ENCODE measurements at places on chromosomes 13 and 19.
A peak's percentile ranks its signal among the peaks of the same experiment; 100 is the strongest.

DNA sequence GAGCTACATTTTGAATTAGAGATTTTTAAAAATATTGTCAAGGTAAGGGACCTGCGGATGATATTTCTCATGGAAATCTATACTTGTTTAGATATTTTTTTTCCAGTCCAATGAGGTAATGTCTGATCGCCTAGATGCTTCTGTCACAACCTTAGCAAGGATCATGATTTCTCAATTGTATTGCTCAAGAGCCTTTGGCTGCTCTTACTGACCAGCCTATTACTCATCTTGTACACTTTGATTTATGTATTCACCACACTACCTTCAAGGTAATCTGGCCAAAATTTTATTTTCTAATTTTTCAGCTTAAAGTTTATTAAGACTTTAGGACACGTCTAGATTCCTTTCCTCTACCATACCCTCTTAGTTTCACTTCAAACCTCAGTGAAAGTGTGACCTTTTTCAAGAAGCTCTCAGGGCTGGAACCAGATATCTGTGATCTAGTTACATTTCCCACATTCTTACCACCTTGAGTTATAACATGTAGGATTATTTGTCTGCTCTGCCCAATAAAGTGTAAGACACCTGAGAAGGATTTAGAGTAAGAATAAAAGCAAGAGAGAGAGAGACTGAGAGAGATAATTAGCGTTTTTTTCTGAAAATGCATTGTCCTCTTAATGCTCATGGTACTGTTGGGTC, 197.1 kb downstream of the ITGBL1 start:
- no peak for DNase-seq

DNA sequence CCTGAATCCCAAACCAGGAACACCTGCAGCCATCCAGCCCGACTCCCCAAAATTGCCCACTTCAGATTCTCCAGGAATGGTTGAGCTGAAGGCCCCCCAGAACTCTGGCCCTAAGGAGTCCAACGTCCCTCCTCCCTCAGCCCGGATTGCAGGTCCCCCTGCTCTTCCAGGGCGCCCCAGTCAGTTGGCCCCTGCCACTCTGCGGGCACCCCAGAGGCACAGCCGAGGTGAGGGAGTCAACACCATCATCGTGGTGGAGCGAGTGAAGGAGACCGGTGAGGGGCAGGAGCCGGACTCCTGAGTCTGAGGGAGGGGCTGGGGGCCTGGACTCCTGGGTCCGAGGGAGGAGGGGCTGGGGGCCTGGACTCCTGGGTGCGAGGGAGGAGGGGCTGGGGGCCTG, 2.2 kb downstream of the GFY start:
- DNase-seq = no peak

- no peak for DNase-seq
Measured at GRCh38 chr13:113992276-113993005, 18.6 kb upstream of the C13orf46 start.

DNA sequence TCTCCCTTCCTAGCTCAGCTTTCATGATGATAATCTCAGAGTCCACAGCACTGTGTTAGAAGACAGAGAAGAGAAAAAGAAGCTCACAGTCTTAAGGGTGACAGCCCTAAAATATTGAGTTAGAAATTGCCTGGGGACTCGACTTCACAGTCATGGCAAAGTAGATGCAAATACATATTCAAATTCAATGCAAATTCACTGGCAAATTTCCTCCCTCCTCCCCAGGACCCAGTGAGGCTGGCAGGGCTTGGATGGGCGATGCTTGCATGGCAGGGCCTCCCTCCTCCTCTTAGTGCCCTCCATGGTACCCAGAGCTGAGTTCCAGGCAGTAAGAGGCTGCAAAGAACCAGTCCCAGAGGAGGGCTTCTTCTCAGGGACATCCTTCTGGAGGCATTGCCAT, 115.6 kb upstream of the UQCRFS1 start:
- no peak for DNase-seq

DNA sequence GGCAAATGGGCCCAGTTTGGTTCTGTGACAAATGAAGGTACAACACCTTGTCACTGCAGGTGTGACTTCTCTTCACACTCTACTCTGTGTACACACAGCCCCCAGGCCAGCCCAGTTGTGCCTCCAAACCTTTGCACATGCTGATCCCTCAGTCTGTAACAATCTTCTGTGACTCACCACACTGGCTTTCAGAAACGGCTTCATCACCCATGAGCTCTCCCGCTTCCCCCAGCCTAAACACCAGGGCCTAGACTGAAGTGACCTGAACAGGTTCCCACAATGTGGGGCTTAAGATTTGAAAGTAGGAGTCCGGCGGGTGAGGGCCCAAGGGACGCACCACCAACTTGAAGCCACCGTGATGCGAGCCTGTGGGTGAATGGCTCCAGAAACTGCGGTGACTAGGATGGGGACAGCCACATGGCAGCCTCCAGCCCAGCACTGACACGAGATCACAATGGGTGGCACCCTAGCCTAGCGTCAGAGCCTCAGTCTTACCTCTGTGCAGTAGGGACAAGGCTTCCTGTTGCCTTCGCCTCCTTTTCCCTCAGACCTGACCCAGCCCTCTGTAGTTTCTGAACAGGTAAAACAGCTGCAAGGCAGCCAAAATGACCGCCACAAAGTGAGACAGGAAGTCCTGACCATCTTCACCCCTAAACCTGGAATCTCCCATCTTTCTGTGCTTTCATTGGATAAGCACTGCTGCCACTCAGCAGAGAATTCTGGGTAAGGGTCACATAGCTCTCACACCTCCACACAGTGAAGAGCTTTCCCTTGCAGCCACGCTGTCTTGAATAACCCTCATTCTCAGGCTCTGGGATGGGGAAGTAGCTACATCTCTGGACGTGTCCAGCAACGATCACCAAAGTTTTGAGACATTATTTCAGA, 34.2 kb upstream of the ZNF599 start:
- DNase-seq = no peak

- no peak for DNase-seq
Measured at GRCh38 chr19:30046522-30046921, 104.5 kb downstream of the URI1 start.

- DNase-seq = no peak
Measured at GRCh38 chr13:89726690-89727435, 1620.6 kb upstream of the MIR17HG start.

- no peak for DNase-seq
Measured at GRCh38 chr13:77919246-77919920, 752 bp upstream of the EDNRB start.

- no peak for DNase-seq
Measured at GRCh38 chr13:60574735-60575134, 177.7 kb downstream of the TDRD3 start.

GRCh38 chr13:101473458-101473857, 21.0 kb downstream of the ITGBL1 start:
- no peak for DNase-seq

DNA sequence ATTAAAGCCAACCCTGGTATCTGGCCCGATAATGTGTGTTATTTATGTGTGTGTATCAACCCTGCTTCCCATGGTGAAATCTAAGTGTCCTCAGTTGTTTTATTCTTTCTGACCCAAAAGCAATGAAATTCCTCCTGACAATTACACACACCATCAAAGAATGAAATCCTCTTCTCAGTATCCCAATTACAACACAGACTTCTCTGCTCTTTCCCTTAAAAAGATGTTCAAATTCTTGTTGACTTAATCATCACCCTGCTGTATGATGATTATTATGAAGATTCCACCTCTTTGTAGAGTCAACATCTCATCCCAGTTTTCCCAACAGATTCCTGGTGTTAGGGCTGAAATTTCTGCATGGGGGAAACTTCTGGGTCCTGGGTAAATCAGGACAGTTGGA, 8.9 kb upstream of the TRPC4 start:
- DNase-seq = no peak

GRCh38 chr19:16235811-16236652, 38.3 kb downstream of the AP1M1 start:
- no peak for DNase-seq

GRCh38 chr19:10602330-10603083, 15.4 kb upstream of the AP1M2 start:
- DNase-seq = no peak

DNA sequence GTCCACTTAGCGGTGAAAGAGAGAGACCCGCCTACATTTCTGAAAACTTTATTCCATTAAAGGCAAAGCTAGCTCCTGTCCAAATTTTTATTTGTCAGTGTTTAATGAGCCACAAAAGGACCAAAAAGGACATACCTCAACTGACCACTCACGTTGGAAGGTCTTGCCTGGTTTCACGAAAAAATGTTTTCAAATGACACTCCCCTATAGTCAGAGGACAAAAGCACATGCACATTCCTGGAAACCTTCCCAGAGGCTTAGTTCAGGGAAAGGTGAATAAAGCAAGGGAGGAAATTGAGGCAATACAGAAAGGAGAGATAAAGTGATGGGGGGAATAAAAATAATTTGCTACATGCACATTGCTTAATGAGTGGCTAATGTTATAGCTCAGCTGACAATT, 55.6 kb downstream of the DOCK9 start:
- DNase-seq = no peak

DNA sequence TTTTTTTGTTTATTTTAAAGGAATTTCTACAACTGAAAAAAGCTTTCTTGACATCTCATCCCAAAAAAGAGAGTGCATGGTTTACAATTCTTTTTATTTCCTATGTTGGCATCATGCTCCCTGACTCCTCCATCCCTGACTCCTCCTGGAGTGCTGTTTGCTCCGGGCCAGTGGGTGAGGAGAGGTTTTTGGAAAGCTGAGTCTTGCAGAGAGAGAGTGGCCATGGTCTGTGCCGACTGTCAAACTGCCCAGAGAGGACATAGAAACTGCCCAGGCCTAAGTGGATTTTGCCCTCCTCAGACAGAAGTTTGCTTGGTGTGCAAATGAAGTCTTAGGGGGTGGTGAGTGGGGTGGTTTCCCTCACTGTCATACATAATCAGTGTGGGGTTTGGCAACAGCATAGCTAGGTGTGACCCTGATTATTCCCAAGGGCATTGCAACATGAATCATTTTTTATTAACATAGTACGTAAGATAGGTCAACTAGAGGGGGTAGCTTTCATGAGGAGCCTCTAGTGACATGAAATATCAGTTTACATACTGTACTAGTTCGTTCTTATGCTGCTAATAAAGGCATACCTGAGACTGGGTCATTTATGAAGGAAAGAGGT, 179.8 kb upstream of the UBL3 start:
- DNase-seq = no peak

DNA sequence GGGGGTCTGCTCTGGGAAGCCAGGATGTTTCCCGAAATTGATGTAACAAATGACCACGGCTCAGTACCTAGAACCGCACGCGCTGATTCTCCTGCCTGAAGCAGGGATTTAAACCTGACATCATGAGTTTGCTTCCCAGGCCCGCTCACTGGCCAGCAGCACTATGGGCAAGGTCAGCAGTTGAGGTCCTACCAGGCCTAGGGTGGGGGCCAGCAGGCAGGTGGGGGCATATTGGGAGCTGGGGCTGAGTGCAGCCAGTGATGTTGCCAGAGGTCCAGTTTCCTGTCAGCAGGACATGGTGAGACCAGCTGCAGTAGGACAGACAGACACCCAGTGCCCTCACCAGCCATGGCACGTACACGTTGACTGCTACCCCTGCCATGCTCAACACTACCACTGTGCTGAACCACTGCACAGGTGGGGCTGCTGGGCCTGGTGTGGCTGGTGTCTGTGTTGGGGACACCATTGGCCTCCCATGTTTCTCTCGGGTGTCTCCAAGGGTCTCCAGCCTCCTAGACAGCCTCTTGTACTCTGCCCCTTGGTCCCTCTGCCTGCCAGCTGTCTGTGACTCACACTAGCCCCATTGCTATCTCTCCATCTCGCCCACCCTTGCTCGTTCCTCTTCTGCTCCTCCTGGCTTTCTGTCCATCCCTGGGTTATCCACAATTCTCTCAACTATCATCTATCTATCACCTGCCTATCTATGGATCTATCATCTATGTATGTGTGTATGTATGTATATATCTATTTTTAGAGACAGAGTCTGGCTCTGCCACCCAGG, 1.1 kb upstream of the C19orf85 start:
- no peak for DNase-seq

DNA sequence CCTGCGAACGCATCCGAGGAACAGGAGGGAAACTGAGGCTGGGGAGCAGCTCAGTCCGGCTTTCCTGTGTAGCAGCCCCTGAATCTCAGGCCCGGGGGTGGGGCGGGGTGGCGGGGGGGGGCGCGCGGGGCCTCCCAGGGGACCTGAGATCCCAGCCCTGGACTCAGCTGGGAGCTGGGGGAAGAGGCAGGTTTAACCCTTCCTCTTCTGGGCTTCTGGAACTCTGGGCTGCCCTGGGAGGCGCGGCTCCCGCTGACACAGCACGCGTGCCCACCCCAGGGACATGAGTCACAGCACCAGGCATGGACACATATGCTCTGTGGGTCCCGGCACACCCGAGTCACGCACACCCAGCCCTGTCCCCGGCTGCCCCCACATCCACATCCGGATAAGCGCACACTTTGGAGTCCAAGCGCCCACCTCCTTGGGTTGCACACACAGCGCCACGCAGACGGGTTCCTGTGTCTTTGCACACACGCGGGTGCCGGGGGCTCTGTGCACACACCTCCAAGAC, 3.5 kb upstream of the CIRBP start:
- DNase-seq = peak; percentile 45

GRCh38 chr13:112658808-112659207, 31.0 kb upstream of the ATP11A start:
- no peak for DNase-seq

DNA sequence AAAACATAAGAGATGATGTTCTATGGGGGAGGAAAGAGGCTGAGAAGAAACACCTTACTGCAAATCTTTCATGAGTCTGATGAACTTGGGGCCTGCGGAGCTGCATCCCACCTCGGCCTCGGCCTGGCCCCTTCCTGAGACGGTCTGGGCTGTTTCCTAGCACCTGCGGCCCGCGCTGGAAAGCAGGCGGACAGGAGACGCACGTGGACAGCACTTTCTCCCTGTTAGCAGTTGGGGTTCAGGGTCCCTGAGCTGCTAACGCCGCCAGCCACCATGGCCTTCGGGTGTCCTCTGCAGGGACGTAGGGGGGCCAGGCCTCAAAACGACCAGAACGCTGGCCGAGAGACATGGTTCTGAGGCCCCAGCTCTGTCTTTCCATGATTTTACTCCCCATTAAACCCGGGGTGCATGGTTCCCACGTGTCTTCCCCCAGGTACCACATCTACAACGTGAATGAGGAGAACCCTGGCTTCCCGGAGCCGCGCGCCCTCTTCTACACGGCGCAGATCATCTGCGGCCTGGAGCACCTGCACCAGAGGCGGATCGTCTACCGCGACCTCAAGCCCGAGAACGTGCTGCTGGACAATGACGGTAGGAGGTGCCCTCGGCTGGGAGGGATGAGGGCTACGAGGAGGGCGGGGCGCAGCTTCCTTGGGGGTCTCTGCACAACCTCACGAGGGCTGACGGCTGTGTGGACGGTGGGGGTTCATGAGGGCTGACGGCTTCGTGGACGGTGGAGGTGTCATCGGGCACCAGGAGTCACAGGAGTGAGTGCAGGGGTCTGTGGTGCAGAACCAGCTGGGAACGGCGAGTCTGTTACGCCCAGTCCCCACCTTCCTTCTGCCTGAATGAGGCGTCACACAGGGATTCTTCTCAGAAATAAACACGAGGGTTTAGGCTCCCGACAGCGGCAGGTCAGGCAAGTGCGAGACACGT, 4.3 kb downstream of the GRK1 start:
- no peak for DNase-seq

Data from HFF-Myc (cell line).